ENCODE measurements at places on chromosomes 3 and 15. TPM values are rescaled to one million over a fixed set of nuclear protein-coding genes. Genes with fewer than 3 reads are reported as not detected.

Gene ZNF385D
- polyA plus RNA-seq: 2.4 TPM

- no peak for DNase-seq
Observed at GRCh38 chr3:124510290-124510689, 220.0 kb upstream of the UMPS start.

GRCh38 chr3:172074586-172074985 is 35.2 kb downstream of the FNDC3B start:
- no peak for DNase-seq

Gene GNAT1
- polyA plus RNA-seq: not detected

DNA sequence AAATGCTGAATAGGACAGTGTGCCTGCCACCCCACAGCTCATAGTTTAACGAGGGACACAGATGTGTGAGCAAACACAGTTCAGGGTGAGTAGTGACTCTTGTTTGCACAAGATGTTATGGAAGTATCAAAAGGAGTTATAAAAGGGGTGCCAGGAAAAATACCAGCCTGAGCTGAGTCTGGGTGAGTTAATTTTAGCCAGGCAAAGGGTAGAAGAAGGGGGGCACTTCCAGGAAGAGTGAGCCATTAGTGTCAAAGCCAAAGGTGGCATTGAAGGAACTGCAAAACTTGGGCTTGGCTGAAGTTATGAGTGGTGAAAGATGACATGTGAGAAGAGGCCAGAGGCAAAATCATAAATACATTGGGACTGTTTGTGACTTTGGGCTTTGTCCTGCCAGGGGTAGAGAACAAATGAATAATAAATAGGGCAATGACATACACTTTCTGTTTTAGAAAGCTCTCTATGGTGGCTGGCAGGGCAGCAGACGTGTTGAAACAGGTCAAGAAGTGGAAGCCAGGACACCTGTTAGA is 1.9 kb upstream of the SPPL2A start:
- no peak for DNase-seq

- DNase-seq: no peak
Observed at GRCh38 chr3:153084431-153084830, 77.6 kb upstream of the RAP2B start.

GRCh38 chr3:130609166-130609979 is 92.4 kb downstream of the COL6A6 start:
- DNase-seq: peak; percentile 28

DNA sequence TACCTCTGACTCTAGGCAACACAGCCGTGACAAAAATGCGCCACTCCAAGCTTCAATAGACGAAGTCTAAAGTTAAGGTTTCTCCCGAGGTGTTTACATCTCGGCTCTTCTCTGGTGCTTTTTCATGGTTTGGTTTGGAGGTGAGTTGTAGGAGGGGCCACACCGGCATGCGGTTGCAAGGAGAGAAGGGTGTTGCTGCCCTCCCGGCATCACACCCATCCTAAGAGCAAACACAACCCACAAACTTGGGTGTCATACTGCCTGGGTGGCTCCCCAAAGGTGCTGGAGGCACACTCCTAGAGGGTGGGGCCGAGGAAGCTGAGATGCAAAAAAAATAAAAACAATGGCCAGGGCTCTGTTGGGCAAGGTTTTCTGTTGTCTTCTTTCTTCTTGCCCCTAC is 225.2 kb upstream of the ICE2 start:
- no peak for DNase-seq

Gene RPP14
- 9.4 TPM for polyA plus RNA-seq

Measured in urinary bladder (tissue), 4 donors.